NCI-H2171 (cell line): ENCODE measurements at places on chromosomes 7 and 10.

DNA sequence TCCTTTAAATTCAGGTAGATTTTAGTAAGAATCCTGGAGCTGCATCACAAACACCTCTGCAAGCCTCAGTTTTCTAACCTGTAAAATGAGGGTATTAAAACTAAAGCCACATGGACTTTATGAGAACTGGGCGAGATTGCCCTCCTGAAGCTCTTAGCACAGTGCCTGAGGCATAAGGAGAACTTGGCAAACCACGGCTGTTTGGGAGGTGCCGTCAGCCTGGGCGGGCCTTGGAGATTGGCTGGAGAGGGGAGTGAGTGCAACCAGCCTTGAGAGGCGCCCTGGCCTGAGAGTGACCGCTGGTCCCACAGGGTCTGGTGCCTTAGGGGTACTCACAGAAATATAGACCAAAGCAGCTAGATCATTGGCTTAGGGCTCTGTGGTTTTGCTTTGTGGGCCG lies 5.4 kb upstream of the TNS3 start:
- no peak for DNase-seq

DNA sequence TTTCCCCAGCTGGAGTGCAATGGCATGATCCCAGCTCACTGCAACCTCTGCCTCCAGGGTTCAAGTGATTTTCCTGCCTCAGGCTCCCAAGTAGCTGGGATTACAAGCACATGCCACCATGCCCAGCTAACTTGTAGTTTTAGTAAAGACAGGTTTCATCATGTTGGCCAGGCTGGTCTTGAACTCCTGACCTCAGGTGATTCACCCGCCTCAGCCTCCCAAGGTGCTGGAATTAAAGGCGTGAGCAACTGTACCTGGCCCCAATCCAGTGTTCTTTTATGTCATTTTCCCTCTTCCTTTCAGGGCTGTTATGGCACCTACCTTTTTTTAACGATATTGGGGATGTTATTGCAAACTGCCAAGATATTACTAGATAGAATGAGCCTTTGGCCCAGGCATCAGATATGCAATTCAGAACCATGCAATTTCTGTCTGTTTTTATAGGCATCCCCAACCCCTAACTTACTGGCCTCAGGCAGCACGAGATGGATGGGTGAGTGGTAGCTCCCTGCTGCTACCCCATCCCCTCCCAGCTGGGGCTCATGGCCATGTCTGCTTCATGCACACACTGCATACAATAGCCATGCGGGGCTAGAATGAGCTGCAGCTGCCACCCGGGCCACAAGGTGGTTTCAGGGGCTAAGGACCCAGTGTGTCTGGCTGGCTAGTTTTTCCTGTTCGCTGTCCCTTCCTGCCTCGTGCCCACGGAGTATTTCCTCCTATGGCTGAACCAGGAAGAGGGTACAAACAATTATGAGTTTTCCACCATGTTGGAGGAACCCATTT lies 1080.1 kb upstream of the SORCS1 start:
- no peak for DNase-seq

DNA sequence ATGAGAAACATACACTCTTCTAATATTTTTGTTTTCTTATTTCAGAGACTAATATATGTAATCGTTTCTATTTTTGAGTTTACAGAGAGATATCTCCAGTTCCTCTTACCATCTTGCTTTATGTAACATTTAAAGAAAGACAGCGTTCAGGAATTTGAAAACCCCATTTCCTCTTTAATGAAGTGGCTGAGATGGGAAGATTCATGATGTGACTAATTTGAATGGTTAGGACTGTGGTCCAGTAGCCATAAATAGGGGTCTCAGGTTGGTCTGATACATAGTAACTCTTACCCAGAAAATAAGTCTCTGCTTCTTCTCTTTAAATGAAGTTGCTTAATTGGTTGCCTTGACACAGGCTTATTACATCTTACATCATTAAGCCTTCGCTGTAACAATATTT lies 6.9 kb downstream of the KMT2E start:
- no peak for DNase-seq

DNA sequence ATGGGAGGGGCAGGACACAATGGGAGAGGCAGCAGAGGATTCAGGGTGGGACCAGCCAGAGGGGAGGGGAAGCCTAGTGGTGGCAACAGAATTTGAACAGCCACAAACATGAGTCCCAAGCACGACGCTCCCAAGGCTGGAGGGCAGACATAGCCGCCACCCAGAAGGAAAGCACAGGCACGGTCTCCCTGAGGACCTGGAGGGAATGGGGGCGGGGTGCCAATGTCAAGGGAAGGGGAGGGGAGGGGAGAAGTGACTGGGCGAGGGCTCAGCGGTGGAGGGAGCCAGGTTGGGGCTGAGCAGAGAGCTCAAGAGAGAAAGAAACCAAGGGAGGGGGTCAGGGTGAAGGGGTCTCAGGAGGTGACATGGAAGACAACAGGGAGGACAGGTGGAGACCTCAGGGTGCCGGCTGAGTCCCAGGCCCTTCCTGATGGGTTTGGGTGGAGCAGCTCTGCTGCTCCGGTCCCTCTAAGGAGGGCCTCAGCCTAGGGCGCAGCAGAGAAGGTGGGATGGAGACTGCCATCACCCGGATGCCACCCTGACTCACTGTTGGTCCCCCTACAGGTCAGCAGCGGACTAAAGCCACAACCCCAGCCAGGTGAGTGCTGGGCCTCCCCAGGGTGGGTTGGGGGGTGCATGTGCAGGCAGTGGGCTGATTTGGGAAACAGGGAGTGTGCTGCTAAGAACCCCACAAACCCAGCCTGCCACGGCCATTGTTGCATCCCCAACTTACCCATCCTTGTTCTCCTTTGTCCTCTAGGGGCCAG lies 24.2 kb downstream of the PILRA start:
- no peak for DNase-seq

DNA sequence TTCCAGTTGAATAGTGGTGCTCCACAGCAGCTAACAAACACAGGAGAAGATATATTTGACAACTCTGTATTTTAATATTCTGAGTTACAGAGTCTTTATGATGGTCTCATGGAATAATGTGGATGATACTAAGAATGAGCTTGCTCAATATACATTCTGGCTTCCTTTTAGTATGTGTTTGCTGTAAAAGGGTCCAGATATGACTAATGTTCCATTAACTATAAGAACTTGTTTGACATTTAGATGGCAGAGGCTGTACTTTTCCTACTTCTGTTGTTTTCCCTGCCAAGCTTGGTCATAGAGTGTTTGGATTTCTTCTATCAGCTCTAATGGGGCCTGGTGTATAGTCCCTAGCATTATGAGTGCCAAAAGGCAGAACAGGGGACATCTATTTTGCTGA lies 61.5 kb upstream of the GPR22 start:
- DNase-seq, result no peak

GRCh38 chr10:31288001-31288400 lies 31.0 kb upstream of the ZEB1 start:
- no peak for DNase-seq

GRCh38 chr10:106941297-106942034 lies 223.0 kb downstream of the SORCS1 start:
- DNase-seq, result no peak

DNA sequence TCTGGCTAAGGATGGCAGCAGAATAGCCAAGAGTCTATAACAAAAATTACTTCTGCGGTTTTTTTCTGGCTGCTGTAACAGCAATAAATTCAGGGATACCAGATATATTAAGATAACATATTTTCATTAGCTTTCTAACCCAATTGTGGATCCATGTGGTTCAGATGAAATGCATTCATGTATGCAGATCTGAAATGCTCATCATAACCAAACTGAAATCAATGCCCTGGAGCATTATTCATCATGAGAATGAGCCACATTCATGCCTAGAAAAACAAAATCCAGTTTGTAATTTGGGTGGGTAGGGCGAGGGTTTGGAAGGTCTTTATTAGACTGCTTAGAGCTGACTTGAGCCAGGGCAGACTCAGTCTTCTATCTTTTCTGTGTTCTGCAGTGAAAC lies 69.8 kb upstream of the SEMA3A start:
- DNase-seq, result no peak

DNA sequence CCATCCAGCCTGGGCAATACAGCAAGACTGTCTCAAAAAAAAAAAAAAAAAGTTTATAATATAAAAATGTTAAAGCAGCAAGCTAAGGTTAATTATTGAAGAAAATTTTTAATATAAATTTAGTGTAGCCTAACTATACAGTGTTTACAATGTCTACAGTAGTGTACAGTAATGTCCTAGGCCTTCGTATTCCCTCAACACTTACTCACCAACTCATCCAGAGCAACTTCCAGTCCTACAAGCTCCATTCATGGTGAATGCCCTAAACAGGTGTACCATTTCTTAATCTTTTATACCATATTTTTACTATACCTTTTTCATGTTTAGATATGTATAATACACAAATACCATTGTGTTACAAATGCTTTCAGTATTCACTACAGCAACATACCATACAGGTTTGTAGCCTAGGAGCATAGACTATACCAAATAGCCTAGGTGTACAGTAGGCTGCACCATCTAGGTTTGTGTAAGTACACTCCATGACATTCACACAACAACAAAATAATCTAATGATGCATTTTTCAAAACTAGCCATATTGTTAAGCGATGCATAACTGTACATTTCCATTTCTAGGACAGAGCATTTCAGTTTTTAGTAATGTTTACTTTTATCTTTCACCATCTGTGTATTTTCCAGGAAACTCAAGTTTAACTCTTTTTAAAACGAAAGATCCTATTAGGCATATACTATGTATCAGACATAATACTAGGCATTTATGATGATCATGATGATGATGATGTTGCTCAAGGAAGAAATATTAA lies 43.3 kb downstream of the CNOT4 start:
- DNase-seq, result no peak

GRCh38 chr7:4960363-4960762 lies 1.4 kb upstream of the MMD2 start:
- DNase-seq, result no peak

- no peak for DNase-seq
Observed at GRCh38 chr7:135208102-135208793, 3.1 kb downstream of the WDR91 start.

GRCh38 chr7:118250860-118251494 lies 26.5 kb downstream of the ANKRD7 start:
- DNase-seq, result no peak

DNA sequence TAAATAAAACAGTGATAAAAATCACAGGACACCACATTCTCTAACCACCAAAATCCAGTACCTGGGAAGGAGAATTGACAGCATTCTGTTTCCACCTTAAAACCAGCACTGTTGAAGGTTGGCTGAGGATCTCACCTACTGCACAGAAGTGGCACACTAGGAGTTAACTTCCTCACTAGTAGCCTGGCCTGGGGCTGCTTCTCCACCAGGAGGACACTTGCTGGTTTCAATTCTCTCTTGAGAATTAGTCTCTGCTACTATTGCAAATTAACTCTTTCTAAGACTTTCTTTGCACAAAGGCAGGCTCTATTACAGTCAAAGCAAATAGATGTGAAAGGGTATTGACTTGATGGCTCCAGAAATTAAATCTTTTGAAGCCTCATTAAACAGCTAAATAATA lies 2.3 kb upstream of the CTTNBP2 start:
- DNase-seq, result no peak

DNA sequence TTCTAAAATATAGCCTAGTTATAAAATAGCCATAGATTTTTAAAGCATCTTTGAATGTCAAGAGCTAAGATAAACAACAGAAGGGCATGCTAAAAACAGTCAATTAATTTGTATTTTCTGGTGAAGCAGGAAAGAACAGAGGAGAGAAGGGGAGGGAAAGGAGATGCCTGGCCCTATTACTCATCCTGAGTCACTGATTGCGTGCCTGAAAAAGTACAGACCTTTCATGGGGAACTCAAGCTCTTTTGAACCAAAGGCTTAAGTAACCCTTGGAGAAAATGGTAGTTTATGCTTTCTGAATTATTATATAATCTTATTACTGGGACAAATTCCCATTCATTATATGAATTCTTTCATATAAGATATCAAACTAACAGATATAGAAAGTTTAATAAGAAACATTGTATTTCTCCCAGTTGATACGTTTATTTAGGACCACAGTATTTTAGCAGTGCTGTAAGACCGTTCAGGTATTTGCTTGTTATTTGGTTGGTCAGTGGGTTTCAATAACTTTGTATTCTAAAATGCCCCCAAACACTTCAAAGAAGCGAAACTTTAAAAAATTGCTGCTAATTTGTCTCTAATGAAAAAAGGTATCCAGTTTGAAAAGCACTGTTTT lies 151.3 kb downstream of the HGF start:
- no peak for DNase-seq

- DNase-seq, result no peak
Observed at GRCh38 chr7:1342090-1342640, 109.5 kb downstream of the UNCX start.

DNA sequence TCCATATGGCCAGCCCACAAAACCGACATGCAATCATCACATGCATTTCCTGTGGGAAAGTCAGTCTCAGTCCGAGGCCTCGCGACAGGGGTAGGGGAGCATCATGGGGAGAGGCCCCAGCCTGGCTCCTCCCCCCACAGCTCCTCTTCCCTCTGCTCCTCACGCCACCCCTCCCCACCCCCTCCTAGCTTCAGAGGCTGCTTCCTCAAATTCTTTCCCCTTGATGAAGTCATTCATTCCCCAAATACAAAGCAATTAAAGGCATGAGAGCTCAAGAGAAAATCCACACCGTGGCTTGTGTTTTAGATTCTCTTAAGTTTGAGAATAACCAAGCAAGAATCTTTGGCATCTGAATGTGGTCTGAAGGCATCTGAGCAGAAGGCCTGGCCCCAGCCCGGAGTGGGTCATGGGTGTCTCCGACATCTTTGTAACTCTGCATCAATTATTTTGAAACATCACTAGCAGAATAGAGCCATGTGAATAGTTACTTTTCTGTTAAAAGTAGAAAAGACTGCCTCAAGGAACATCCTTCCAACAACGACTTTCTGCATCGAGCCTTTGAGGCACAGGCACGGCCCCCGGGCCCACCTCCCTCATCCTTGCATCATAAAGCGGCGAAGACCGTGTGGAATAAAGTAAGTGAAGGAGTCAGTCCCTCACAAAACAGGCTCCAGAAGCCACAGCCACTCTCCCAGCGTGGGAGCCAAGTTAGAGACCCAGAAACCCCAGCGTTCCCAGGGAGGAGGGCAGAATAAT lies 90.9 kb downstream of the DIP2C start:
- DNase-seq, result no peak

DNA sequence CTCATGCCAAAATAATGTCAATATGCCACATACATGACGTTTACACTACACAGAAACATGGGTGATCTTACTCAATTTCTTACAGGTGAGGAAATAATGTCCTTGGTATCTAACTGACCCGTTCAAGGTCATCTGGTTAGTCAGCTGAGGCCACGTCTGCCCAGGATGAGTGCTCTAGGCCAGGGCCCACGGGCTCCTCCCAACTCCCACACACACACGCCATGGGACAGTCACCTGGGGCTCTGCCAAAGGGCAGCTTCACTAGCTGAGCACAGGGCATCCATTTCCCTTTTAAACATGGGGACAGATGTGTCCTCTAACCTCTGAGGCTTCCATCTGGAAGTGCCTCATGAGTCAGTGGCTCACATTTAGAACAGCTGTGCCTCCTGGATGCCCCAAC lies 123.9 kb downstream of the TNS3 start:
- DNase-seq, result peak; percentile 62

GRCh38 chr10:75773231-75773780 lies 341.9 kb downstream of the LRMDA start:
- DNase-seq, result no peak
